ENCODE measurements at places on chromosomes 13 and 19.

DNA sequence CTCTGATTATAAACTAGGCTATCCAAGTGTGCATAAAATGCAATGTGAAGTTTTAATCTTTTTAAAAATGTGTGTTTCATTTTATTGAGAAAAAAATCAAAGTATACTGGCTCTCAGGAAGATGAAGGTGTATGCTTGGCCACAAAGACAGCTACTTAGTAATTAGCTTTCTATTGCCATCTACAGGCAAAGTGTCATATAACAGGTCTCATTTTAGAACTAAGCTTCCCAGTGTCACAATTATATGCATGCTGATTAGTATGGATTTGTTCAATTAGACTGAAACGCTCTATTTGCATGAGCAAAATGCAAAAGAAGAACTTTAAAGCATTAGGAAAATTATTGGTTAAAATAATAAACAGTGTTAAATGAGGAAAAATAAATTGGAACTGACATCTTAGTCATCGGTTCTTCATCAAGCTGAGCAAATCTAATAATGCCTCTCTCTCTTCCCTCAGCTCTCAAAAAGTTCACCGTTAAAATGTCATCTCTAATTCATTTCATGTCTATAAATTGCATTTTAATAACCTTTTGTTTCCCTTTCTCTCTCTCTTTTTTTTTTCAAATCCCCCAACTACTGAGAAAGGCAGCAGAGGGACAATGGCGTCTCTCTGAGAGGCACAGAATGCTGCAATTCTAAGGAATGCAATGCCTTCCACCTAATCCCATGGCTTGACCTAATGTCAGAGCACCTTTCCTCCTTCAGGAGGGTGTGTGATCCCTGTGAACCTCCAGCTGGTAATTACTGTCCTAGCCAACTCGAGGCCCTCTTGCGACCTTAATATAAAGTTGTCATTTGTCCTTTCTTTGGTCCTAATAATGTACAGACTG lies 313.1 kb upstream of the MAB21L1 start:
- no peak for DNase-seq

GRCh38 chr13:92260363-92260762 lies 861.9 kb downstream of the GPC5 start:
- DNase-seq = no peak

GRCh38 chr13:50714891-50715290 lies 128.6 kb downstream of the DLEU7 start:
- DNase-seq = no peak

GRCh38 chr19:4971424-4971793 lies 2.5 kb downstream of the KDM4B start:
- no peak for DNase-seq

DNA sequence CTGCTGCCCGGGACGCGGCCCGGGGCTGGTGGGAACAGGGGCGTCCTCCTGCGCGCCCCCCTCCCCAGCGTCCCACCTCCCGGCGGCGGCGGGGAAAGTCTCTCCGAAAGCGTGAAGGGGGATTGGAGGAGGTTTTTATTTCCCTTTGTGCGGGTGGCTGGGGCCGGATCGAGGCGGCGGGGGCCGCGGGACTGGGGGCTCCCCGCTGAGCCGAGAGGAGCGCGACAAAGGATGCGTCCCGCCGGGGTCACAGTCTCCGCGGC lies 132 bp downstream of the SHD start:
- DNase-seq = no peak

- DNase-seq = no peak
These were observed 18.5 kb downstream of the MIER2 start for GRCh38 chr19:325937-326565.

DNA sequence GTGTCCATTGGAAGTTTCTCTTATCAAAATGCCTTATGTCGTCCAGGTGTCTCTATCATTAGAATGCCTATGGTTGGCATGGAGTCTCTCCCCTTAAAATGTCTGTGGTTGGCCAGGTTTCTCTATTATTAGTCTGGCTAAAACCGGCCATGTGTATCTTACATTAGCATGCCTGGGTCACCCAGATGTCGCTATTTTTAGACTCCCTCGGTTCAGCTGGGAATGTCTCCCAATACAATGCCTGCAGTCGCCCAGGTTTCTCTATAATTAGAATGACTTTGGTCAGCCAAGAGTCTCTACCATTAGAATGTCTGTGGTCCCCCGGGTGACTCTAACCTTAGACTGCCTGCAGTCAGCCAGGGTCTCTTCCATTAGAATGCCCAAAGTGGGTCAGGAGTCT lies 1536.1 kb downstream of the UQCRFS1 start:
- DNase-seq = no peak

All from activated B cell treated with CpG ODN at 0.5 μM for 24 hours (primary cell).